ENCODE measurements at places on chromosomes 12 and 14.

- no peak for DNase-seq
These were observed 9.0 kb downstream of the SLC8B1 start for GRCh38 chr12:113325916-113326315.

DNA sequence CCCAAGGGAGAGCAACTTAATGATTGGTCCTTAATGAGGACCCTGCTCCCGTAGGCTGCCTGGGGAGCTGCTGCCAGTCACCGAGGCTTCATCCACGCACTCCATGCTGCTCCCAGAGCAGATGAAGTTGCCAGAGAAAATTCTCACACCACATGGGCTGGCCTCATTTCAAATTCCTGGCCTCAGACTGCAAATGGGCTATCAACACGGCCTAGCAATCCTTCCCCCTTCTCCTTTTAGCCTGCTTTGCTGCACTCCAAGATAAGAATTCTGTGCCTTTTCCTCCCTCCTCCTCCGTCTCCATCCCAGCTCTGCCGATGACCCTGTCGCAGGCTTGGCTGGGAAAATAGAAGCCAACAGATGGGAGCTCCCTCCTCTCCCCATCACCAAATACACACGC lies 10.8 kb upstream of the DGLUCY start:
- DNase-seq = no peak

DNA sequence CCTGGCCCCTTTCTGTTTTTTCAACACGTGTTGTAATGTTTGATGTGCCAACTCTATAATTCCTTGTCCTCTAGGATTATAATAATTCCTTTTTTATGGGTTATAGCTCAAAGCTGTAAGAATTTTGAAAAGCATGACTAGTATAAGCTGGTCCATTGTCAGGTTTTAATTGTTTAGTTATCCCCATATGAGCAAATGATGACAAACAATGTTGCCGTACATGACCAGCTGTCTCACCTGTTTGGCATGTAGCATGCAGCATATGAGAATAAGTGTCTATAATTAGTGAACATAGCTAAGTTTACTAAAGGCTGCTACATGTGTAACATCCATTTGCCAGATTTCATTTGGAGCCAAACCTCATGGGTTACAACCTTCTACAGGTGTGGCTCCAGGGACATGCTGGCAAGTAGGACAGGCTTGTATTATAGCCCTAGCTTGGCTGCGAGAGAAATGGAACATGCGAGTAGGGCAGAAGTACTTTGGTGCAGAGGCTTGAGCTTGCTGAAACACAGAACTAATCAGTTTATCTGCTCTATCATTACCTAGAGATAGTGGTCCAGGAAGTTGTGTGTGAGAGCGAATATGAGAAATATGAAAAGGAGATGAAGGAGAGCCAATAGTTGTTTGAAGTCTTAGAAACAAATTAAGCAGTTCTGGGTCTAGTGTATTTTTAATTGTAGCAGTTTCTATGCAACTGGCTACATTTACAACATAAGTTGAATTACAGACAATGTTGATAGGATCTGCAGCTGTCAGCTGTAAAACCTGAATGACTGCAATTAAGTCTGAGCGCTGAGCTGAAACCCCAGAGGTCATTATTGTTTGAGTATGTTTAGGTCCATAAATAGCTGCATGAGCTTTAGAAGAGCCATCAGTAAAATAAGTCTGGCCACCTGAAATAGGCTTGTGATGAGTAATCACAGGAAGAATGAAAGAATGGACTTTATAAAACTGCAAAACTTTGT lies 22.6 kb upstream of the MAPKAPK5 start:
- DNase-seq = no peak

DNA sequence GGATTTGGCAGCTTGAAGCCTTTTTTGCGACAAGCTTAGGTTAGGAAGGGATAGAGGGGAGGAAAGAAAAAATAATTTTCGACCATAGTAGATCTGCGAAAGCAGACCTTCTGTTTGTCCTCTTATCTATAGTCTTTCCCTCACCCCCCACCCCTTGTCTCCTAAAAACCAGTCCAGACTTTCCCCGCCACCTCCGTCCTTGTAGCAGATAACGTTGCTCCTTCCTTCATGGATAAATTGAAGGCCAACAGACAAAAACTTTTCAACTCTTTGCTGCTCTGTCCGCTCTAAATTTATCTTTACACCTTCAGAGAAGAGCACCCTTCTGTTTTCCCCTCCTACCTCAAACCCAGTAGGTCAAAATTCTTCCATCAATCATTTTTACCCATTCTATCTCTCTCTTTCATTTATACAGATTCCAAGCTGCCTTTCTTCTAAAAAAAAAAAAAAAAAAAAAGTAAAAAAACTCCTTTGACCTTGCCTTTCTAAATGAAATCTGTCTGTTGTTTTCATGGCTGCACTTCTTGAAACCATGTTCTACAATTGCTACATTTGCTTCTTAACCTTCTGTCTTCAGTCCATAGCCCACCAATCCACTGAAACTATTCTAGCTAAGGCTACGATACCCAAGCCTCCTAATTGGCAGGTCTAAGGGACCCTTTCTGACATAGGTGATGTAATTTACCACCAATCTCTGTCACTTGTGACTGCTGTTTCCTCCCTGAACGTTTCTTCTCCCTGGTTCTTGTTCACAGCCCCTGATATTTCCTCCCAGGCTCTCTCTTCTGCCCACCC lies 11.1 kb upstream of the NEMF start:
- DNase-seq = peak; percentile 15

DNA sequence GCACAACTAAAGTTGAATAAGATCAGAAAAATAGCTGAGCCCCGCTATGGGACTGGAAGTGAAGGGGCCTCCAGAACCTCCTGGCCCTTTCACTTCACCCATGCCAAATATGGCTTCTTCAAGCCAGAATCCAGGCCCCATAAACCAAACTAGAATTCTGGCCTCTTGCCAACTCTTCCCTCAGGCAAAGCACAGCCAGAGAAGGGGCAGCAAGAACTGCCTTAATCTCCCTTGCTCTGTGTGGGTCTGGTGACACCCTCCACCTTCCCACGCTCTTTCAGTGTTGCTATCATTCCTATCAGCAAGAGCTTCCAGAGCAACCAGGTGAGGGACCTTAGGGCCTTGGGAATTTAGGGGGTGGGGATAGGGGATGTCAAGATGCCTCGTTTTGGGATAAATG lies 3.1 kb upstream of the PNMA1 start:
- DNase-seq = peak; percentile 54

DNA sequence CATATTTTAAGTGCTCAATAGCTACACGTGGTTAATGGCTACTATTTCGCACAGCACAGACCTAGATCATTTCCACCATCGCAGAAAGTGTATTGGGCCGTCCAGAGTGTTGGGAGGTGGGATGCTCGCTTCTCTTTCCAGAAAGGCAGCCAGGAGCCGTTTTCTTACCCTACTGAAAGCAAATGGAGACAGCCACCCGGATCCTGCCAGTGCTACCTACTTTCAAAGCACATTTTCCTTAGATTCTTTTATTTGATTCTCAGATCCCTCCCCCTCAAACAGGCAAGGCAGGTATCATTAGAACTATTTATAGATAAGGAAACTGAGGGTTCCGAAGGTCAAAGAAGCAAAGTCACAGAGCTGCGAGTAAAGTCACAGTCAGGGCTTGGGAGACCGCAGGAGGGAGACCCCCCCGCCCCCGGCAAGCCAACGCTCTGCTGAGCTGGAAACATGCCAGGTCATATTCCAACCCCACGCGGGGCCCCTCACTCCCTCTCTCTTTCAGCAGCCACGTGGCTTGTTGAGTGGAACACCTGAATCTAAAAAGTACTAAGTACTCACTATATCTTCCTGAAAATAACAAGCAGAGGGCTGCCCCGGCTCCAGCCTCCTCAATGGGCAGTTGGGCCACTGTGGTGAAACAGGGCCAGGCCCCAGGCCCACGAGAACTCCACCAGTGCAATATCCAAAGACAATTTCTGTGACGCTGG lies 36.2 kb downstream of the PRIMA1 start:
- DNase-seq = no peak

Data from NCI-H82 (cell line).